GM10248 (cell line): ENCODE measurements at places on chromosomes 12 and 14.

GRCh38 chr14:63243646-63244045 is 39.4 kb downstream of the RHOJ start:
- DNase-seq = no peak

- no peak for DNase-seq
Observed at GRCh38 chr12:115930336-115930735, 347.2 kb downstream of the MED13L start.

DNA sequence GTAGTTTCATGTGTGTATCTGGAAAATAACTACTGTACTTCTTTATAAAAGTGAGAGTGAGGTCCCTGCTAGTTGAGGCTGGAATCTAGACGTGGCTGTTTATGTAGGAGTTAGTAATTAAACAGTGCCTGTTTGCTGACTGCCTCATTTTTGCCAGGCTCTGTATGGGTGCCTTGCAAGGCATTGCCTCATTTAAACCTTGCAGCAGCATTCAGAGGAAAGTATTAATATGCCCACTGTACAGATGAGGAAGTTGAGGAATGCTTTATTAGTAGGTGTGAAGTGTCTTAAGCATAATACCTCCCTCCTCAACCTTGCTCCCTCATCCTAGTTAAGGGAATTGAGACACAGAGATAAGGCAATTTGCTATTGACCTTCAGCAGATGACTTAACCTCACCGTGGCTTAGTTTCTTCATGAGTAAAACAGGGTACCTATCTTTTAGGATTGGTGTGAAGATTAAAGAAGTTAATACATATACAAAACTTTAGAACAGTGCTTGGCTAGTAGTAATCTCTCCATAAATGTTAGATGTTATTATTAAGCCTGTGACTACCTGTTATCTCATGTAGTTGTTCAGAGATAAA is 28.7 kb downstream of the PPM1A start:
- no peak for DNase-seq

GRCh38 chr12:112919121-112919520 is 12.4 kb downstream of the OAS1 start:
- no peak for DNase-seq

GRCh38 chr12:128387811-128388422 is 120.9 kb downstream of the TMEM132C start:
- DNase-seq = peak; percentile 46

DNA sequence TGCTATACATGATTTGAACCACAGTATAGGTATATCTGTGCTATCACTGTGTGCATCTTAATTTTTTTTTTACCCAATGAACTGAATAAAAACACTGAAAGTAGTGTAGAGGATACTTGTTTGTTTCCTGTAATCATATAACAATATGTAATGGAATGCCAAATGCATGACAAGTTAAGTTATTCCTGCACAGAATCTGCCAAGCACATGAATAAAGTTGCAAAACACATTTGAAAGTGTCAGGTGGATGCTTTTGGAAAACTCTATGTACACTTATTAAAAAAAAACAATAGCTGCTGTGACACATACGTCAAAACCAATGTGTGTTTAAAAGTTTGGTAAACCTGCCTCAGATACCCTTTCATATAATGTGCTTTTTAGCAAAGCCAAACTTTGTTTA is 1638.1 kb upstream of the SEL1L start:
- DNase-seq = no peak

GRCh38 chr12:129552996-129553750 is 350.7 kb downstream of the TMEM132D start:
- DNase-seq = no peak

- DNase-seq = no peak
Observed at GRCh38 chr14:91279354-91279753, 34.9 kb upstream of the GPR68 start.

DNA sequence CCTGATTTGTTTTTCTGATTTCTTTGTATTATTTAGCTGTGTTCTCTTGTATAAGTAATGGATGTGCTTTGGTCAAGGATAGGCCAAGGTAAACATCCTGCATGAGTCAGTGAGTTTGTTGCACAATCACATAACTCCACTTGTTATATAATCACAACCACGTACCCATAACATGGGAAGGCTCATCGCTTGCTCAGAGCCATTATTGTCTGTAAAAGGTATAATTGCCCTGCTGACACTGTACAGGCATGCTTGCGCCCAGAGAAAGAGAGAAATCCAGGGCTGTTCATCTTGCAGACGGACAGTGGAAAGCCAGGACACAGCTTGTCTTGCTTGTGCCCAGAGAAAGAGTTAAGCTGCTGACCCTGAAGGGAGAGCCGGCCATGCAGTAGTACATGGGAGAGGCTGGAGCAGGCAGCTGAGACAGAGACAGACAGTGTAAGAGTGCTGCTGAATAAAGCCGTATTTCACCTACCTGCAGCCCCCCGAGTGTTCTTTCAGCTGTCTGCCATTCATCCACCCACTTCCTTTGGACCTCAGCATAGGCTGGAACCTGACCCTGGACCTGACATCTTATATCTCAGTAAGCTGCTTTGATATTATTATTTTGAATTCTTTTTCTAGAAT is 174.7 kb upstream of the DAAM1 start:
- no peak for DNase-seq

GRCh38 chr12:85484387-85484786 is 204.4 kb downstream of the ALX1 start:
- DNase-seq = no peak

DNA sequence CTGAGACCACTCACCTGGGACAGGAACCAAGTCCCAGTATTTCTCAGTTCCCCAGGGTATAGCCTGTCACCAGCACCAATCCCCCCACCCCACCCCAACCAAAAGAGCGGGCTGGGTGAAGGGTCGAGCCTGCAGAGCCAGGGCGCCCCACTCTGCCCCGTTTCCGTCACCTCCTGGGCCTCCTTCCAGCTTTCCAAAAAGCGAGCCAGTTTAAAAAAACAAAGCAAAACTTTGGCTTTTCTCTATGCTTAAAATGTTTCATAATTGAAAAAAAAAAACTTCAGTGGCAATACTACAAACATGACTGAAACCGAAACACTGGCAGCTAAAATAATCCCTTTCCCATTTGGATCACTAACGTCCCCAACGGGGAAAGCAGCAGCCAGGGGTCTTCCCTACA is 7.5 kb downstream of the CAMKK2 start:
- no peak for DNase-seq

GRCh38 chr14:92928258-92928629 is 5.3 kb downstream of the CHGA start:
- DNase-seq = no peak

- no peak for DNase-seq
Observed at GRCh38 chr14:100108840-100109593, 43.8 kb downstream of the EVL start.

- DNase-seq = peak; percentile 16
Observed at GRCh38 chr14:58637040-58637390, 747 bp upstream of the DACT1 start.
